A172 (cell line): ENCODE measurements at places on chromosomes 1 and 21. TPM values are rescaled to one million over a fixed set of nuclear protein-coding genes. Genes with fewer than 3 reads are reported as not detected.

DNA sequence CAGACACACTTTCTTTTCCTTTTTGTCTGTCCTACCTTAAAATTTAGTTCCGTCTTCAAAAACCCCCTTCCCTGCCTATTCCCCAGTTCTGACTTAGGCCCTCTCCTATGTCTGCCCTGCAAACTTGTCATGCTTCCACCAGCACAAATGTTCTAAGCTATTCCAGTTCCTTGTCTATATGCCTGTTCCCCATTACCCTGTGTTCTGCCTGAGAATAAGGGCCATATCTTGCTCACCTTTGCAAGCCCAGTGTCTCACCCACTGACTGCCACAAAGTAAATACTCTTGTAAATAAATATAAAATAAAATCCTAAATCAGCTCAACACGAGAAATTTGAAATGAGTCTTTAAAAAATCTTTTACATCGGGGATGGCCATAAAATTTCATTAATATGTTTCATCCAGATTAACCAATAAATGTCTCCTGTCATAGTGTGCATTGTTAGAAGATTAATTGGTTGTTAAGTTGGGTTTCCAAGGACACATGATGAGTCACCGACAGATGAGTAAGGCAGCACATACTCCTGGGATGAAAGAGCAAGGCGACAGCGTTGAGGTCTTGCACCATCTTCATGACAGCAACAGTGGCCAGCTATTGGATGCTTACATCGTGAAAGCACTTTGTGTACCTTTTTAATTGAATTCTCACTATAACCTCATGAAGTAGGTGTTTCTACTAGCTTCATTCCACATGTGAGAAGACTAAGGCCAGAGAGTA lies 92.6 kb upstream of the NGF start:
- DNase-seq, result peak; percentile 94

DNA sequence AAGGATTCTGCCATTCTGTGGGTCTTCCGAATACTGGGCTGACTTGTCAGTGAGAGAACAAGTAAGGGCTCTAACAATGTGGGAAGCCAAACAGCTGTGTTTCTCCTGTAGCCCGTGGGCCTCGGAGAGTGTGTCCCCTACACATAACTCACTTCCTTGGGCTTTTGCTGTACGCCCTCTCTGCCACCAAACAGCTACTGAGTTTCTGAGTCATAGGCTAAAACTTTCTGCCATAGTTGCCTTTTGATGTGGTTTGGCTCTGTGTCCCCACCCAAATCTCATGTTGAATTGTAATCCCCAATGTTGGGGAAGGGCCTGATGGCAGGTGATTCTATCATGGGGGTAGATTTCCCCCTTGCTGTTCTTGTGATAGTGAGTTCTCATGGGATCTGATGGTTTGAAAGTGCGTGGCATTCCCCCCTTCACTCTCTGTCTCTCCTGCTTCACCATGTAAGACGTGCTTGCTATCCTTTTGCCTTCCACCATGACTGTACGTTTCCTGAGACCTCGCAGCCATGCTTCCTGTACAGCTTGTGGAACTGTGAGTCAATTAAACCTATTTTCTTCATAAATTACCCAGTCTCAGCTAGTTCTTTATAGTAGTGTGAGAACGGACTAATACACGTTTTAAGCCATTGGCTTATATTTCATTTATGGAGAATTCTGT lies 194.8 kb upstream of the HMCN1 start:
- peak; percentile 56 for DNase-seq

DNA sequence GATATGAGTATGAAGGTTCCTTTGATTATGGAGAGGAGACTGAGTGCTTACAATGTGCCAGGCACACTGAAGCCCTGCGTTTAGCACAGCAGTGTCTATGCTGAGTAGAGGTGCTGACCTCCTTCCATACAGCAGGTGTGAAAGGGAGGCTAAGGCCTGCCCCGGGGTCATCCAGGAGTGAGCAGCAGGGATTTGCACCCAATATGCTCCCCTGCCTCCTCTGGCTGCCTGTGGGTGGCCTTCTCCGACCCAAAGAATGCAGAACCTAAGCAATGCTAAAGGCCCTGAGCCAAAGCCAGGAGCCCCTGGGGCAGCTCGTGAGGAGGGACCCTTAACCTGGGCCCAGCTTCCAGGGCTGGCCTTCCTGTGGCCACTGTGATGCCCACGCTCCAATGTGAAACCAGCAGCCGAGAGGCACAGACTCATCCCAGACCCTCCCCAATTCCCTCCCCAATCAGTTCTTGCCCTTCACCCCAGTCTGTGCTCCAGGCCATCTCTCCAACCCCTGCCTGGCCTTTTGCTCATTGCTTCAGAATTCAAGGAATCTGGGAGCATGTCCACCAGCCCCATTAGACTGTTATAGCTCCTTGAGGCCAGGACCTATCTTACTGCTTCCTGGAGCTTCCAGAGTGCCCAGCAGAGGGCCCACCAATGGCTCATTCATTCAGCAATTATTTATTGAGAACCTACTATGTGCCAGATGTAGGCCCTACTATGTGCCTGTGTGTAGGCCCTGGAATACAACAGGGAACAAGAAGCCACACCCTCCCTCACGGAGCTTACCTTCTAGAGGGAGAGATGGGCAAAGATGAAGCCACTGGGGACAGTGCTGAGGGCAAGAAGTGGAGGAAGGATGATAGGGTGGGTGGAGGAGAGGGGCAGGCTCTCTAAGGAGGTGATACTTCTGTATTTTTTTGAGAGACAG lies 53.3 kb downstream of the TAS1R2 start:
- peak; percentile 5 for DNase-seq

GRCh38 chr1:188220051-188220450 lies 1391.3 kb downstream of the PLA2G4A start:
- DNase-seq, result no peak

DNA sequence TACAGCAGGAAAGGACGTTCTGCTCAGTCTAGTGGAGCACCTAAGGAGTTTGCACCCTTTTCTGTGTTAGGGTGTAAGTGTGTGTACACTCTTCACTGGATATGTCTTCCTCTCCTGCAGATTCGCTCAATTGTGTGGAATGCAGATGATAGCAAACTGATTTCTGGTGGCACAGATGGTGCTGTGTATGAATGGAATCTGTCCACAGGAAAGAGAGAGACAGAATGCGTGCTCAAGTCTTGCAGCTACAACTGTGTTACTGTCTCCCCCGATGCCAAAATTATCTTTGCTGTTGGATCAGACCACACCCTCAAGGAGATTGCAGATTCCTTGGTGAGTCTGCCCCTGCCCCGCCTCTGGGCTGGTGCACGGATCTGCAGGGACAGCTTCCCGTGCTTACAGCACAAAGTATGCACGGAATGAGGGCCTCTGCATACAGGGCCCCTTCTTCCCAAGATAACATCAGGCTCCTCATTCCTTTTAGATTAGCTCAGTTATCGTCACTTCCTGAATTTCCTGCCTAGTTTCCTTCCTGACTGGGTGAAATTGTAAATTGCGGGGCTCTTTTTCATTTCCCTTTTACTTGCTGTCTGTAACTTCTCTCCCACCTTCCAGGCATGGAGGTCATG lies 34.6 kb downstream of the CFAP57 start:
- DNase-seq, result peak; percentile 98

- DNase-seq, result no peak
Observed at GRCh38 chr1:177287270-177287669, 116.5 kb downstream of the BRINP2 start.

Gene PPM1J
- total RNA-seq, result 0.36 and 0.53 TPM in 2 replicates
